ENCODE measurements at places on chromosomes 2 and 18.

- DNase-seq = no peak
These were observed 227.6 kb upstream of the SMIM21 start for GRCh38 chr18:75654851-75655751.

DNA sequence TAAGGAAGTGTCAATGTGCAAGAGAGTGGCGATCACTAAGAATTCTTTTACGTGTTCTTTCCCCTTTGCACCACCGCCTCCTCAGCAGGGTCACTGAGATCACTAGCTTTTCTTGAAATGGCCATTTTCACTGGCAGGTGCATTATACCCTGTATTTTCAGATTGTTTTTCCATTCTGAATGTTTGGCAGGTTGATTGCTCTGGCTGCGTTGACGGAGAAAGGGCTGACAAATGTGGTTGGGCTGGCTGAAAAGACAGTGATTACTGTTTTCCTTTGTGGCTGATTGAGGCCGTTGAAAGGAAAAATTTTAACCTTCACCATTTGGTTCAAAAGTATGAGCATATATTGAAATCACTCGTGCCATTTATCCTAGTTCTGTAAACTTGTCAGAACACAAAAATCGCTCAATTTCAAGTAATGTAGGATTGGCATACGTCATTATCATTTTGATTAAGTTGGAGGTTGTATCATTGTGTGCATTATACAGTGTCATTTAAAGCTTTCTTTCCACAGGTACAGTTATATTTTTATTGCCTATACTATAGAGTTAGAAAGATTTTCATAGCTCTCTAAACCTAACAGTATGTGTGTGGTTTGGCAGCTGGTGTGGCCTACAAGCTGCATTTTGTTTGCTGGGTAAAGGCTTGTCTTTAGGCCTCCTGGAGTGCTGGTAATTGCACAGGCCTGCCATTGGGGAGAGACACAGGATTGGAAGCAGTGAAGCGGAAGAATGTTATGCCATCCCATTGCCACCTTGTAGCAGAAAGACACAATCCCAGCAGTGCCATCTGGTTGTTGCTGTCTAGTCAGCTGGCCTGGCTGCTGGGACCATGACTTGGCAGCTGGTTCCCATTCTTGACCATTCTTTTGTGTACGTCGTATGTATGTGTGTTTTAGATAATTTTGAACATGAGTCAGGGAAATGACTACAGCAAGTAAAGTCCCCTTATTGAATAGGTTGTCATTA is 36.7 kb downstream of the DYNC1I2 start:
- DNase-seq = no peak

DNA sequence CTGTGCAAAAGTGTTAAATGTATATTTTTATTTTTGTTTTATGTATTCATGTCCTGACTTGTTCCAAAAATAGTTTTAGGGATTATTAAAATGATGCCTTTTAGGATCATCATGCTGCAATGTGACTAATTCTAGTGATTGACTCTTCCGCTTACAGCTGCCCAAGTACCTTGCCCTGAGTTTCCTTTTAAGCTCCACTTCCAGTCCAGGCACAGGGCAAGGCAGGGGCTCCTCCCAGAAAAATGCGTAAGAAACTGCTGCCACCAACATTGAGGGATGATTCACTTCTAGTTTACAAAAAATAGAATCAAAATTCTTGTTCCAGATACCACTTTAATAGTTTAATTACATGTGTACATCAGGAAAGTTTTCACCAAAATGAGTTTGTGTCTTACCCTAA is 116.4 kb downstream of the IRS1 start:
- DNase-seq = no peak

- DNase-seq = no peak
These were observed 62.0 kb downstream of the ANKRD44 start for GRCh38 chr2:197248623-197249022.

GRCh38 chr2:103294420-103294819 is 532.6 kb downstream of the TMEM182 start:
- no peak for DNase-seq

DNA sequence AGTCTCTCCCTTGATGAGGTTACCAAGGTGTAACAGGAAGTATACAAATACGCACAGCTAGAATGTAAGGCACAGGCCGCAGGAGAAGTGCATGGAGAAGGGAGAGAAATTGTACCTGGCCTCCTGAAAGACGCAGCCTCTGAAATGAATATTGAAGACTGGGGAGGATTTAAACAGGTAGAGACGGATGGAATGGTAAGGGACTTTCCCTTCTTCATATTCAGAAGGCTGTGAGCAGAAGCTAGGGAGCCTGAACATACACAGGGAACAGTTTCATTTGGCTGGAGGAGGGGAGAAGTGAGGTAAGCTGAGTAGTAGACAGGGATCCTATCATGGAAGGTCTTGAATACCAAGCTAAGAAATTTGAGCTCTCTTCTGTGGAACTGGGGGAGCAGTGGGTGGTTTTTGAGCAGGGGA is 112.7 kb downstream of the ANKRD44 start:
- no peak for DNase-seq

GRCh38 chr2:186895451-186895850 is 46.5 kb upstream of the ZSWIM2 start:
- DNase-seq = no peak

GRCh38 chr2:128236491-128237035 is 82.1 kb downstream of the HS6ST1 start:
- no peak for DNase-seq

DNA sequence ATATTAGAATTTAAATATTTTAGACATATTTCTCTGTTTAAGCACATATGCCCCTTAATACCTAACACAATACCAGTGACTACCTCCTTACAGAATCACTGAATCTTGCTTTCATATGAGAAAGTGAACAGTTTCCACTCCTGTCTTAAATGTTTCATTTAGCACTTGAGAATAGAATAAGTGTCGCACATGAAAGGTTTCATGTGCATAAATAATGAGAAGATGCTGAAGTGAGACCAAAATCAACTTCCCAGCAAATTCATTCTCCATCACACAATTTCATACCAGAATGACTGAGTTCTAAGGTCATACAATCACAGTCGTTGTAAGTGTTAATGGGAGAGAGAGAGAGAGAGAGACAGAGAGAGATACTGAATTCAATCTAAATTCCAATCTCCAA is 51.2 kb downstream of the ATIC start:
- DNase-seq = no peak

GRCh38 chr2:102784940-102785339 is 23.1 kb downstream of the TMEM182 start:
- DNase-seq = no peak

GRCh38 chr2:36394804-36395203 is 39.2 kb downstream of the CRIM1 start:
- no peak for DNase-seq

DNA sequence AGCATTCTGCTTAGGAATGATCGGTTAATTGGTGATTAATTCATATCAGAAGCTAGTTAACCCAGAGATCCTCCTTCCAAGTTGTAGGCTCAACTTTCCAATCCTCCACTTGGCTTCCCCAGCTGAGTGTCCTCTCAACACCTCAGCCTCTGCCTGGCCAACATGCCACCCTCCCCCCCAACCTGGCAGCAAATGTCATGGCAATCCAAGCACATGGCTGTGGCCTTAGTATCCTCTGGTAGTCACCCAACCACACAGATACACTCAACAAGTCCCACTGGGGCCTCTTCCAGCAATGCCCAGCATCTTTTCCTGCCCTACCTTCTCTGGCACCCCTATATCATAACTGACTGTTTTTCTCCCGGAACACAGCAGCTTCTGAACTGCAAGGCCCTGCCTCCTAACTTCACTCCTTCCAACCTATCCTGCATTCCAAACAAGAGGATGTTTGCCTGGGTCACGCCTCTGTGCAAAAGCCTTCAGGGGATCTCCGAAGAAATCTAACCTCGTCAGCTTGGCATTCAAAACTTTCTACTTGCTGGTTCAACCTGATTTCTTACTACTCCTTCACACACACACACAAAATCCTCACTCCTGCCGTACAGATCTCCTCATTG is 195.0 kb downstream of the CYP26B1 start:
- no peak for DNase-seq

DNA sequence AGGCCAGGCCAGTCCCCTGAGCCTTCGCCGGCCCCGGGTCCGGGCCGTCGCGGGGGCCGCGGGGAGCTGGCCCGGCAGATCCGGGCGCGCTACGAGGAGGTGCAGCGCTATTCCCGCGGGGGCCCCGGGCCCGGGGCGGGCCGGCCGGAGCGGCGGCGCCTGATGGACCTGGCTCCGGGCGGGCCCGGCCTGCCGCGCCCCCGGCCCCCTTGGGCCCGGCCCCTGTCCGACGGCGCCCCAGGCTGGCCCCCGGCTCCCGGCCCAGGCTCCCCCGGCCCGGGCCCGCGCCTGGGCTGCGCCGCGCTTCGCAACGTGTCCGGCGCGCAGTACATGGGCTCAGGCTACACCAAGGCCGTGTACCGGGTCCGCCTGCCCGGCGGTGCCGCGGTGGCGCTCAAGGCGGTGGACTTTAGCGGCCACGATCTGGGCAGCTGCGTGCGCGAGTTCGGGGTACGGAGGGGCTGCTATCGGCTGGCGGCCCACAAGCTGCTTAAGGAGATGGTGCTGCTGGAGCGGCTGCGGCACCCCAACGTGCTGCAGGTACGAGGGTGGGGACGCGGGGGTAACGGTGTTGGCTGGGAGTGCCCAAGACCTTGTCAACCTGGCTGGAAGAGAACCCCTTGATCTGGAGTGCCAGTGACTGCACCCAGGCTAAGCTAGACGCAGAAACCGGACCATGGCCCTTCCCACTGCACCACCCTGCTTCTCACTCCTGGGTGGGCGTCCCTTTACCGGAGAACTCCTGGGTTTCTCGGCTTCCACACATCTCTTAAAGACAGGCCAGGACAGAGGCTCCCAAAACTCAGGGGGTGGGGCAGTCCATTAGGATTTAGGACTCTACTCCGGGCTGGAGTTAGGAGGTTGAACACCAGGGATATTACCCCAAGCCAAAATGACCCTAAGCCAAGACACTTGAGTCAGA is 739 bp downstream of the PKDCC start:
- no peak for DNase-seq

DNA sequence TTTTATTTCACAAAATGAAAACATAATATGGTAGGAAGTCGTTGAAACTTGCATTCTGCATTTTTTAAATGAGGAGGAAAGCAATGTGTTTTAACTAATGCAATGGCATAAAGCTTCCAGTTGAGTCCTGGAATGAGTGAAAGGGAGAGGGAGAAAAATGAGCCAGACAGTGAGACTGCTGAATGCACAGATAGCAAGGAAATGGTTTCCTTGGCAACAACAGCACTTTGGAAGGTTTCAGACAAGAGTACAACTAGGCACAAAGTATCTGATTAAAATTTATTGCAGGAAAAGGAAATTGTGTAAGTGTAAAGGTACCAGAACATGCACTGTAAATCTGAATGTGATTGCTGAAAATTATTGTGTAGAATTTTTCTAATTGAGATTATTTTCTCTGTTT is 320.1 kb upstream of the KYNU start:
- no peak for DNase-seq

DNA sequence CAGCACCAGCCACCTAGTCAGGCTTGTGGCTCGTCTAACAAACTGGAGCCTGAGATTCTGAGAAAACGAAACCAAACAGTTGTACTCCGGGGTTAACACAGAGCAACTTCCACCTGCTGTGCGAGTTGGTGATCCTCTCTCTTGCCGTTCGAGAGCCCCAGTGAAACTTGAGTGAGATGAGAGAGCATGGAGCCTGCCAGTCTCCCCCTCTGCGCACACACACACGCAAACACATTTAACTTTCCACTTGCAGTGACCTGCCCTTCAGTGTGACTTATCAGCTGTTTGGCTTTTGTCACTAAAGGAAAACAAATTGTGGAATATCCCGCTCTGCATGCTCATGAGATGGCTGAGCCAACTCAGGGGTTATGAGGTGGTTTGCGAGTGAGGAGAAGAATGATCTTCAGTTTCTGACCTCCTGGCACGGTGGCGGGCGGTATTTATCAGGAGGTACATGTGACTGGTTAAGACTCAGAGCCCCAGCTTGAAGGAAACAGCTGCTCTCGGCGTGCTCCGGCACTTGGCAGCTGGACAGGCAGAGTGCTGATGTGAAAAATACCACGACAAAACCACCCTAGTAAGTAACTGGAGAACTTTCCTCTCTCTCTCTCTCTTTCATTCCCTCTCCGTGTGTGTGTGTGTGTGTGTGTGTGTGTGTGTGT is at the start of gene RASGRP3:
Gene RASGRP3, plus strand, starts transcription at position 519 of the 662 bp plus-strand sequence. CDS start 38,488 bp downstream, outside the sequence.
- DNase-seq = peak; percentile 20
